ENCODE measurements at places on chromosomes 6 and 20. TPM values are rescaled to one million over a fixed set of nuclear protein-coding genes. Genes with fewer than 3 reads are reported as not detected.

Gene ZMYND8
- total RNA-seq, result 86.6 TPM

Gene ADAM33
- 62.3 TPM for total RNA-seq

Gene CALHM6
- total RNA-seq, result 0.67 TPM

GRCh38 chr6:166415833-166416347 is 33.1 kb upstream of the MPC1 start:
- no peak for ATAC-seq

- ATAC-seq, result no peak
These were observed 152.2 kb downstream of the TRIM27 start for GRCh38 chr6:28771401-28772267.

DNA sequence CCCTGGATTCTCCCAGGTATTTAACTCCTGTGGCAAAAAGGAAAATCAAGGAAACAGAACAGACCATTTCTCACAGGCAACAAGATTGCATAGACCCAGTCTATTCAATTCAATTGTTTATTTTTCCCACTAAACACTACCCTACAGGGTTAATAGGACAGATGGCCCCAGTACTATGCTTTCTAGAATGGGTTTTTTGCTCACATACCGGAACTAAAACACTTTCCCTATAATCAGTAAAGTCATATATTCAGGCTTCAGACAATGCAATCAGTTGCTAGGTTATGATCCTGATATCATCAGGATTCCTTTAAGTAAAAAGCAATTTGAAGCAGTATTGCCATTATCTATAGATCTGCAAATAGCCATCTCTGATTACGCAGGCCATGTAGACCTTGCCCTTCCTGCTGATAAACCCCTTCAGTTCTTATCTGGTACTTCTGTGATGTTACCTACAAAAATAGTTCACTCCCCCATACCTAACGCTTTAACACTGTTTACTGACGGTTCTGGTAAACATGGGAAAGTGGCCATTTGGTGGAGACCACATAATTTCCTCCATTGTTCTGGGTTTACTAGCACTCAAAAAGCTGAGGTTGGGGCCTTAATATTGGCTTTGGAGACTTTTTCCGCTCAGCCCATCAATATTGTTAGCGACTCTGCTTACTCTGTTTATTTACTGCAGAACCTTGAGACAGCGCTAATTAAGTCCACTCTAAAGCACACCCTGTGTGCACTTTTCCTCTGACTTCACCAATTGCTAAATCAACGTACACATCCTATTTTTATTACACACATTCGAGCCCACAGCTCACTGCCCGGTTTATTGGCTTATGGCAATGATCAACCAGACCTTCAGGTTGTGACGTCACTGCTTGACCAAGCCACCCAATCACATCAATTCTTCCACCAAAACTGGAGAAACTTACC is 666.0 kb downstream of the PHF3 start:
- no peak for ATAC-seq

All from motor neuron (in vitro differentiated cells).